ENCODE measurements at places on chromosomes 12 and 14.

- no peak for DNase-seq
These were observed 5.7 kb upstream of the VTI1B start for GRCh38 chr14:67680121-67680602.

DNA sequence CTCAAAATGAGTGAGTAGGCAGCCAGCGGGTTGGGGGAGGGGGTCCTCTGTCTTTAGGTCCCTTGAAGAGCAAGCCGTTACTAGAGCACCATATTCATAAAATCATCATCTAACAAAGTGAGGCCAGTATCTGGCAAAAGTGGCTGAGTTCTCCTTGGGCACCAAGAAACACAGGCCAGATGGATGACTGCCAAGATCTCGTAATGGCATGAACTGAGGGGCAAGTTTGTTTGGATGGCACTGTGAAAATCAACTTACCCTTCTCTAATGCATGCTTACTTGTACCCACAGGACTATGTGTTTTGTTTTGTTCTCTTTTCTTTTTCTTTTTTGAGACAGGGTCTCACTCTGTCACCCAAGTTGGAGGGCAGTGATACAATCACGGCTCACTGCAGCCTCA lies 41.6 kb downstream of the GNPTAB start:
- no peak for DNase-seq

DNA sequence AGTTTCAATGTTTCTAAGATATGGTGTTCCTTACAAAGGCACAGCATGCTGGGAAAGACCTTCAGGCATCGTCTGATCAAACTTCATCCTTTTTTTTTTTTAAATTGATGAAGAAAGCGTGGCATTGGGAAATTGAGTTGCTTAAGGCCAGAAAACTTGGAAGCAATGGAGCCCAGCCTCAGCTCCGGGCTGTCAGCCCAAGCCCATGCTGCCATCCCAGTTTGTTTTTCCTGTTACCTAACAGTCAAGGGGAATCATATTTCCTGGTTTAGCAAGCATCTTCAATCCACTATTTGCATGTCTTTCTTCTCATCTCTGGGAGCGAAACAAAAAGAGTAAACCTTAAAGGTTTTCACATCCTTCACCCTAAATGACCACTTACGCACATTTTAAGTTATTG lies 200.2 kb downstream of the CHST11 start:
- DNase-seq = no peak

- no peak for DNase-seq
These were observed 87.9 kb upstream of the BCL11B start for GRCh38 chr14:99359906-99360305.

DNA sequence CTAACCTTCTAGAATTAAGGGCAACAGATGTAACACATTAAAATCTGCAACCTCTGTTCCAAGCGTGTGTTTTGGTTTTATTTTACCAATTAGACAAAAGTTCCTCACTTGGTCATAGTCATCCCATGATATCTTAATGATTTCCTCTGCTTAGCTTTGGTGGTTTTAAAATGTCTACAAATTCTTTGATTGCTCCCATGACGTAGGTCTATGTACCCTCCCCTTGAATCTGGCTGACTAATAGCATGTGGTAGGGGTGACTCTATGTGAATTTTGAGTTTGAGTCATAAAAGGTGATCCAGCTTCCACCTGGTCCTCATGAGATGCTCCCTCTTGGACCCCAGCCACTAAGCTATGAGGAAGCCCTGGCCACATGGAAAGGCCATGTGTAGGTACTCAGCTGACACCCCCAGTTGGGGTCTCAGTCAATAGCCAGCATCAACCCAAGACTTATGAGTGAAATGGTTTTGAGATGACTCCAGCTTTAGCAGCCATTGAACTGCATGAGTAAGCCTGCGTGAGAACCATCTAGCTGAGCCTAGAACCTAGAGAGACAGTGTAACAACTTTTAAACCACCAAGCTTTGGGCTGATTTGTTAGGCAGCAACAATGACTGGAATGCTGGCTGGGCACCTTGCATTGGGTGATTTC lies 247.1 kb downstream of the MSRB3 start:
- DNase-seq = no peak

DNA sequence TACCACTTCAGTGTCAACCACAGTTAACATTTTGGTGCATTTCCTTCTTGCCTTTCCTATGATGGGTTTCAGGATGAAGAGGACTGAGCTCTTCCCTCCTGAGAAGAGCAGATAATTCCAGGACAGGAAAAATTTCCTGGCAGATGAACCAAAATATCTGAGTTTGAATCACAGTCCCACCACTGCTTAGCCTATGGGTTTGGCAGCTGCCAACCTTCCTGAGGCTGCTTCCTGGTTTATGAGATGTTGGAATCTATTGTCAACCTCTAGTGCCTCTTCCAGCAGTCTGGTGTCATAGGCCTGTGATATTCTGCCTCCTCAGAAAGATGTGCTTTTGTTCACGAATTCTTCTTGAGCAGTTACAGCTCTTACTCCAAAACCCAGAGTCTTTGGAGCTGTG lies 197.4 kb upstream of the FRMD6 start:
- DNase-seq = no peak

- no peak for DNase-seq
These were observed 24.3 kb downstream of the MAPK1IP1L start for GRCh38 chr14:55075628-55076175.

- DNase-seq = no peak
These were observed 663.8 kb upstream of the FOXG1 start for GRCh38 chr14:28102814-28103213.

DNA sequence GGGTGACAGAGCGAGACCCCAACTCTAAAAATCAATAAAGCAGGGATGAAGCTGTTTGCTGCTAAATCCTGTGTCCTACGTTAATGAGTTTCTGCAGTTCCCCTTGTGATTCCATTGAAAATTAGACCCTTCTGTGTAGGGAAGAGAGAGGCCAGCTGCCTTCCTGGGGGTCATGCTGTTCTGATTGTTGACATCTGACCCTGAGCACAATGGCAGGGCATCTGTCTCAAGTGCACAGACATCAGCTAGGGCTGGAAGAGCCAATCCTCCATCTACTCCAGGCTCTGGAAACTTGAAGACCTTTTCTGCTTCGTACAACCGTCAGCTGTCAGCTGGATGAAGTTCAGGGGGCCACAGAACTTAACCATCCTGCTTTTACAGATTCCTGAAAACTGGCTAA lies 10.1 kb downstream of the FBXL14 start:
- no peak for DNase-seq

DNA sequence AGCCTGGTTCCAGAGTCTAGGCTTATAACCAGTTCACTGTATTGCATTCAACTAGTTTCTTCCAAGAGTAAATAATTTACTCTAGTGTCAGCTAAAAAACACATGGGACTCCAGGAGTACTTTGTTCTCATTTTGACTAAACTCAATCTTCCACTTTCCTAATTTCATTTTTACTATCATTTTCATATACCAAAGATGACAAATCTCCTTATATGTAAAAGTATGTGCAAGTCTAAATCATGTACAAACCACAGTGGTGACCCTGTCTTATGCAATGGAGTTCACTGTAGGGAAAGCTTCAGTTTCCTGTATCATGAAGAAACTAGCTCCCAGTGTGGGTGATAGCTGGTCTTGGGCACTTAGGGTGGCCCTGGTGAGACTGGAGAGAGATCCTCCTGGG lies 151.6 kb downstream of the HELB start:
- no peak for DNase-seq

DNA sequence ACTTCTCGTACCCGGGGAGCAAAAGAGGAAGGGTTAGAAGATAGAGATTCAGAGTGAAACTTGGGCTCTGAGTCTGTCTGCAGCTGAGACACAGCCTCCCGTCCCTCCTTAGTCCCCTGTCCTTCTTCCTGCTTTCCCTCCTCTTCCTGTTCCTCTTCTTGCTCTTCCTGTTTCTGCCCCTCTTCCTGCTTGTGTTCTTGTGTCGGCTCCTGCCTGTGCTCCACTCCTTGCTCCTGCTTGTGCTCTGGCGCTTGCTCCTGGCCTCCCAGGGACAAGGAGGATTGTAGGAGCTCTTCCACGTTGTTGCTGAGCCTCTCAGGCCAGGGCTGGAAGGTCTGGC lies 3.0 kb downstream of the ACRBP start:
- no peak for DNase-seq

- DNase-seq = no peak
These were observed 1029.2 kb upstream of the SEL1L start for GRCh38 chr14:82562881-82563280.

All from activated CD8-positive, alpha-beta memory T cell treated with anti-CD3 and anti-CD28 coated beads for 24 hours (primary cell).